ENCODE measurements at places on chromosomes 6 and 20.

DNA sequence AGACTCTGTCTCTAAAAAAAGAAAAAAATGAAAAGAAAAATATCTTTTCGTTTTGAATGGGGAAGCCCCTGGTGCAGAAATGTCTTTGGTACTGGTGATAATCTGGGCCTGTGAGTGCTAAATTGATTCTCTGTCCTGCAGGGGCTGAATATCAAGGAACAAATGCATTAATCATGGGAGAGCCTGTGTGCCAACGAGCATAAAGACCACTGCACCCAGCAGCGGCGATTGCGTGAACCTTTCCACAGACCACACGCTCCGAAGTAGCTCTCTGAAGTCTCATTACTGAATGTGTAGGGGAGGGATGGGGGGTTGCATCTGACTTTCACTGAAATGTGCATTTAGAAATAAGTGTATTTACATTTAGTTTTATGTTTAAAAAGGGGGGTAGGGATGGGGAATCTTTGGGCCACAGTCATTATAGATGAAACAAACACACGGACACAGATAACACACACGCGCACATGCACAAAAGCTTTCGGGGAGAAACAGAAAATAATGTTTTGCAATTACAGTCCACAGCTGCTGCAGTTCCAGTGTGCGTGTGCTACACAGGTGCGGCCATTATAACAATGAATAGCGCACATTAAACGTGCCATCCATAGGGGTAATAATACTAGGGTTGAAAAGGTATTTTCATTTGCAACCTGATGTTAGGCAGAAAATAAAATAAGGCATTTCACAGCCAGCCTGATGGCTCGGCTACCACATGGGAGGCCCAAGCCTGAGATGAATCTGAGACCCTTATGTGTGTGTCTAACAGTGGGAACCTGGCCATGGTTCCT lies 154.0 kb downstream of the MBOAT1 start:
- H3K27me3 ChIP-seq: no peaks in the 10 kb centered on the region
- H3K27ac ChIP-seq: no peak overlapping the region
- H3K4me1 ChIP-seq: no peaks in the 10 kb centered on the region
- no peaks in the 10 kb centered on the region for H3K36me3 ChIP-seq
- no peak for DNase-seq
- H3K4me3 ChIP-seq: no peak overlapping the region

GRCh38 chr6:393391-394221 lies 2.1 kb downstream of the IRF4 start:
- H3K36me3 ChIP-seq: no peaks in the 10 kb centered on the region
- H3K27ac ChIP-seq: no peak overlapping the region
- DNase-seq: no peak

- peaks cover 7% of the 10 kb centered on the region for H3K4me1 ChIP-seq
- peak overlapping the region; percentile 70 for H3K27ac ChIP-seq
- DNase-seq: no peak
- no peaks in the 10 kb centered on the region for H3K27me3 ChIP-seq
- no peak overlapping the region for H3K4me3 ChIP-seq
- H3K36me3 ChIP-seq: no peaks in the 10 kb centered on the region
Measured at GRCh38 chr6:11356404-11357155, 124.1 kb upstream of the NEDD9 start.

DNA sequence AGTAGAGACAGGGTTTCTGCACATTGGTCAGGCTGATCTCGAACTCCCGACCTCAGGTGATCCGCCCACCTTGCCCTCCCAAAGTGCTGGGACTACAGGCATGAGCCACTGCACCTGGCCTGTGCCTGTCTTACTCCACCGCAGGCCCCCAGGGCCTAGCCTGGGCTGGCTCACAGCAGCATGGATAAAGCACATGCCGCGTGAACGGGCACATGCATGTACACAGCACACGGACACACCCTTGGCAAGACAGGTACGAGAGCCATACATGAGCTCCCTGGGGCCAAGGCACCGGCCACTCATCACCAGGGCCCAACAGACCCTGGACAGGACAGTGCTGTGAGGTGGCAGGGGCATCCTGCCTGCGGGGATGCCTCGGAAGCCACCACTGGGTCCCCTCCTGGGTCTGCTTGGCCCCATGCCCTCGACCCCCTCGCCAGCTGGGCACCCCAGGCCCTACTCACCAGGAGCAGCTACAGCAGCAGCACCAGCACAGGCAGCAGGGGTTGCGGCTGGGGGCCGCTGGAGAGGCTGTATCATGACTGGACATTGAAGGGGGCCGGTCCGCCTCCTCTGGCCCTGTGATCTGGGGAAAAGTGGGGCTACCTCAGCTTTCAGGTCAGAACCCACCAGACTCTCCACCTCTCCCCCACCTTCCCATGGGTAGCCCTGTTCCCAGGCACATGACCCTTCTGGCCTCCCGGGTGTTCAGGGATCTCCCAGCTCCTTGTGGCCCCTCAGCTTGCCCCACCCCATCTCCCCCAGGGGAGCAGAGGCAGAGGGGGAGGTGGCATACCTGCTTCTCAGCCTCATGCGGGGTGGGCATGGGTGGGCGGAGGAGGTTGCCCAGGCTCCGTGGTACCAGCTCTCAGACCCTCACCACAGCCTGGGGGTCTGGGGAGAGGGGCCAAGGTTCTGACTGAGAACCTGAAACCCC lies 3.0 kb downstream of the RGS19 start:
- H3K4me3 ChIP-seq: no peak overlapping the region
- H3K4me1 ChIP-seq: peaks cover 9% of the 10 kb centered on the region
- no peaks in the 10 kb centered on the region for H3K27me3 ChIP-seq

DNA sequence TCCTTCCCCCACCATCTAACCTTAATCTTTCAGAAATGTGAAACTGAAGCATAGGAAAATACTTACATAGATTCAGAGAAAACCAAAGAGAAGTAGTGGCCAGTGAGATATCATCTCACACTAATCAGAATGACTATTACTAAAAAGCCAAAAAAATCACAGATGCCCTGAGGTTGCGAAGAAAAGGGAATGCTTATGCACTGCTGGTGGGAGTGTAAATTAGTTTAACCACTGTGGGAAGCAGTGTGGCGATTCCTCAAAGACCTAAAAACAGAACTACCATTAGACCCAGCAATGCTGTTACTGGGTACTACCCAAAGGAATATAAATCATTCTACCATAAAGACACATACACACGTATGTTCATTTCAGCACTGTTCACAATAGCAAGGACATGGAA lies 9.2 kb upstream of the PREX1 start:
- no peak overlapping the region for H3K27ac ChIP-seq
- H3K4me1 ChIP-seq: no peaks in the 10 kb centered on the region

DNA sequence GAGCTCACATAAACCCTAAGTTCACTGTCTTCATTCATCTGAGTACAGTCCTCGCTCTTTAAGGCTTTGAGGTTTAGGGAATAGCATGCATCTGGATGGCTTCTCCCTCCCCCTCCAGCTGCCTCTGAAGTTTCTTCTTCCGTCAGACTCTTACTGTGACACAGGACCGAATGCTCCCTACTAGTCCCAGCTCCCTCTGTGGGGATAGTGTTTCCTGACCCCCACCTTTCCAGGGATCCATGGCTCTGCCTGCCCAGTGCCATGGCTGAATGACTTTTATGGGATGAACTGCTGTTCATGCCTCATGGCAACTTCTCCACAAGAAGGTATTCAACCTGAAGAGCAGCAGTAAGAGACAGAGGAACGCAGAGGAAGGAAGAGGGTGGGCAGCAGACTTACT lies 79.8 kb upstream of the EMILIN3 start:
- H3K27ac ChIP-seq: no peak overlapping the region
- no peak overlapping the region for H3K4me3 ChIP-seq
- H3K36me3 ChIP-seq: no peaks in the 10 kb centered on the region
- H3K4me1 ChIP-seq: no peaks in the 10 kb centered on the region

DNA sequence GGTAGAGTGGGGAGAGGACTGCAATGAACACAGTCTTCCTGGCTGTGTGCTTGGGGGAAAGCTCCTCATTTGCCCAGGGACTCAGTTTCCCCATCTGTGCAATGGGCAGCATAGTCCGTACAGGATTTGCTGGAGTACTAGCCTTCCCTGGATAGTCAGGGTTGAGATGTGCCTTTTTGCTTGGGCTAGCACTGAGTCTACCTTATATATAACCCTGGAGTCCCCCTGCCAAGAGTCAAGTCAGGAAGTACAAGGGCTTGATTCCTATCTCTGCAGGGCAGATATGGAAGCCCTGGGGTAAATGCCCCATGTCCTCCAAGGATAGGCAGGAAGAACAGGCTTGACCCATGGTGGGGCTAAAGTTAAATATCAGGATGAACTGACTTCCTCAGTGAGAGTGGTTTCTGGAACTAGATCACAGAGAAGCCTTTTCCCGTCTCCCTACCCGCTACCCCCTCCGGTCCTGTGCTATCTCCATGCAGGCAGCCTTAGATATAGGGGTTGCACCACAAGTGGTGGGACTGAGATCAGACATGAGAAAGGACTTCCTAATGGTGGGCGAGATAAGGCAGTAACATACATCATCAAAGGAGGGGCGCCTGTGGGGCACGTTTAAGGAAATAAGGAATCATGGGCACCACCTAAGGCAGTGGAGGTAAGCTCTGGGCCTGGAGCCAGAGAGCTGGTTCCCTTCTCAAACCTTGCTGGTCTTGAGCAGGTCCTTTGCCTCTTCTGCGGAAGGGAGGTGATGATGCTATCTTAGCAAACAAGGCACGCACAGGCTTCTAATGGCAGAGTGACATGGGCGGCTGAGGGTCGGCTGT lies 157.9 kb downstream of the MRPL14 start:
- no peaks in the 10 kb centered on the region for H3K4me1 ChIP-seq
- no peak overlapping the region for H3K27ac ChIP-seq
- H3K36me3 ChIP-seq: no peaks in the 10 kb centered on the region

- no peaks in the 10 kb centered on the region for H3K36me3 ChIP-seq
- no peak for DNase-seq
- H3K4me1 ChIP-seq: no peaks in the 10 kb centered on the region
- no peak overlapping the region for H3K4me3 ChIP-seq
Measured at GRCh38 chr20:23534801-23535593, 33.3 kb downstream of the CST9L start.

GRCh38 chr20:37651932-37652331 lies 41.9 kb upstream of the CTNNBL1 start:
- no peaks in the 10 kb centered on the region for H3K4me1 ChIP-seq
- no peaks in the 10 kb centered on the region for H3K27me3 ChIP-seq
- no peaks in the 10 kb centered on the region for H3K36me3 ChIP-seq
- peak; percentile 21 for DNase-seq
- H3K4me3 ChIP-seq: no peak overlapping the region

- H3K27me3 ChIP-seq: no peaks in the 10 kb centered on the region
- H3K4me3 ChIP-seq: no peak overlapping the region
- no peak for DNase-seq
- no peak overlapping the region for H3K27ac ChIP-seq
- H3K36me3 ChIP-seq: no peaks in the 10 kb centered on the region
Measured at GRCh38 chr6:16844183-16844582, 82.9 kb upstream of the ATXN1 start.

DNA sequence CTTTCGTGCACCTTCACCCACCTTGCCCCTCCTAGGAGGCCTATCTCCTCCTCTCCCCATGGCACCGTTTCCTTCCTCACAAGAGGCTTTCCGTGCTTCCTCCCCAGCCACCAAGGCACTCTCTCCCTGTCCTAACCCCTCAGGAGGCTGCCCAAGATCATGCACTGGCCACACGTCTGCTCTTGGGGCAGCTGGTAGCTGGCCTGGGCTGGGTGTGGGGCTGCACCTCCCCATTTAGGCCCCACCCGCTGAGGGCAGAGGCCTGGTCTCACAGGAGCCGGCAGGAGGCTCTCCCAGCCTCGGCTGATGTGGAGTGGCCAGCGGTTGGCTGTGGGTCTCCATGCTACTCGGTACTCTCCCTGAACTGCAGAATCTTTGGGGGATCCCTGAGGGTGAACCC lies 13.6 kb downstream of the NOL4L start:
- no peak overlapping the region for H3K27ac ChIP-seq
- no peaks in the 10 kb centered on the region for H3K4me1 ChIP-seq
- H3K36me3 ChIP-seq: no peaks in the 10 kb centered on the region
- H3K4me3 ChIP-seq: no peak overlapping the region
- H3K27me3 ChIP-seq: no peaks in the 10 kb centered on the region

DNA sequence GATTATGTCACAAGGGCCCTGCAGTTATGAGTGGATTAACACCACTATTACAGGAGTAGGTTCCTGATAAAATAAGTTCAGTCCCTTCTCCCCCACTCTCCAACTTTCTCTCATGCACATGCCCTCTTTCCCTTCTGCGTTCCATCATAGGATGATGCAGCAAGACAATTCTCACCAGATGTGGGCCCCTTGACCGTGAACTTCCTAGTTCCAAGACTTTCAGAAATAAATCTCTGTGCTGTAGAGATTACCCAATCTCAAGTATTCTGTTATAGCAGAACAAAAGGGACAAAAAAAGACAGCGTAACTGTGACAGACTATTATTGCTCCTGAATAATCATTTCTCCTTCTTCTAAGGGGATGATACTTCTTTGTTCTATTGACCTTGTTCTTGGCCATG lies 33.8 kb upstream of the TMEM244 start:
- no peak overlapping the region for H3K27ac ChIP-seq
- no peak overlapping the region for H3K4me3 ChIP-seq
- no peaks in the 10 kb centered on the region for H3K36me3 ChIP-seq
- DNase-seq: no peak
- no peaks in the 10 kb centered on the region for H3K27me3 ChIP-seq

- no peaks in the 10 kb centered on the region for H3K4me1 ChIP-seq
- H3K36me3 ChIP-seq: no peaks in the 10 kb centered on the region
- H3K27ac ChIP-seq: peak within 1 kb of the TSS; percentile 67
- DNase-seq: peak; percentile 66
Measured at GRCh38 chr20:48827855-48828733, at the start of gene PREX1. Gene PREX1, minus strand, starts transcription at chr20:48827999. Its CDS starts 139 bp downstream, at chr20:48827860.

DNA sequence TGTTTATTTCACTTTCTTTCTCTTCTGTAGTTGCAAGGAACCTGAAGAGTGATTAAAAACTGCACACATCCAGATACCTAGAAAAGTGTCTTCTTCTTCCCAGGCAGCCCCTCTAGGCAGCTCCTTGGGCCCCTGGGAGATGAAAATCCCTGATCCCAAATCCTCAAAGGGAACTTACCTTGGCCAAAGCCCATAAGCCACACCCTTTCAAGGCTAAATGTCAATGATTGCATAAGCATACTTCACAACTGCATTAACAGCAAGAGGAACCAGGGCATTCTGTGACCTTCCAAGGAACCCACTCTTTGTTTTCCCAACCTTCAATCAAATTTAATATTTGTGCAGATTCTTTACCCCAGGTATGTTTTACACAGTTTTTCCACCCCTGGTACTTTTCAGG lies 4.4 kb upstream of the HMGN3 start:
- H3K27me3 ChIP-seq: no peaks in the 10 kb centered on the region
- H3K4me1 ChIP-seq: no peaks in the 10 kb centered on the region
- H3K27ac ChIP-seq: no peak overlapping the region
- no peak overlapping the region for H3K4me3 ChIP-seq
- H3K36me3 ChIP-seq: no peaks in the 10 kb centered on the region

- no peaks in the 10 kb centered on the region for H3K27me3 ChIP-seq
- no peaks in the 10 kb centered on the region for H3K36me3 ChIP-seq
- H3K27ac ChIP-seq: no peak overlapping the region
- DNase-seq: no peak
Measured at GRCh38 chr6:158314737-158315136, 2.5 kb downstream of the TULP4 start.

DNA sequence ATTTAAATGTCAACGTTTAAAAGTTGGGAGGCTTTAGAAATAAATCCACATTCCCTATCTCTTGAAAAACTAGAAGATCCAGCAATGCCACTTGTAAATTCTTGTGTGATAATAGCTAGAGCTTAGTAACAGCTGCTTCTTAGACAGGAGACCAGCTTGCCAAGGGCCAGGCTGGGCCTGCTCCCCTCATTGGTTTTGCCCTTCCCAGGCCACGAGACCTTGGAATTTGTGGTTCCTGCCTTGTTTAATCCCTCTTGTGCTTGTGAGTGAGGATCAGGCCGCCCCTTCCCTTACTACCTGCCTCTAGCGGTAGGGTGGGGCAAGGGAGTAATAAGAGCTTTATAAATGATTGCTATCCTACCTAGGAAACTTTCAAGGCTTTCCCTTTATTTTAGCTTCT lies 363.5 kb downstream of the SYNE1 start:
- H3K4me3 ChIP-seq: no peak overlapping the region
- peaks cover 3% of the 10 kb centered on the region for H3K4me1 ChIP-seq
- H3K27me3 ChIP-seq: no peaks in the 10 kb centered on the region
- no peaks in the 10 kb centered on the region for H3K36me3 ChIP-seq
